ENCODE measurements at places on chromosomes 16 and 17.

DNA sequence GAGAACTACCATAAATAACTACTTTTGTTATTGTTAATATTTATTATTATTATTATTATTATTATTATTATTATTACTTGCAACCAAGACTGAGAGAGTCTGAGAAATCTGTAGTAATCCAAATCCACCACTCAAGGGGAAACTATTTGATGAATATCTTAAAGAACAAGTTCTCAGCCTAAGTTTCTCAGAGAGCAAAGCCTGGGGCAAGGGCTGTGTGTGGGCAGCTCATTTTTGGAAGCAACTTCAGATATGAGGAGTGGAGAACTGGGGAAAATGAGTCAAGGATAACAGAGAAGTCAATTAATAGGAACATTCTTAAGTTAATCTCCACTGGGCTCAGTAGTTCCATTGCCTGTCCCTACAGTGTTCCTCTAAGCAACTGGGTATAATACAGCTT lies 57.1 kb upstream of the KCNJ16 start:
- no peak for DNase-seq

DNA sequence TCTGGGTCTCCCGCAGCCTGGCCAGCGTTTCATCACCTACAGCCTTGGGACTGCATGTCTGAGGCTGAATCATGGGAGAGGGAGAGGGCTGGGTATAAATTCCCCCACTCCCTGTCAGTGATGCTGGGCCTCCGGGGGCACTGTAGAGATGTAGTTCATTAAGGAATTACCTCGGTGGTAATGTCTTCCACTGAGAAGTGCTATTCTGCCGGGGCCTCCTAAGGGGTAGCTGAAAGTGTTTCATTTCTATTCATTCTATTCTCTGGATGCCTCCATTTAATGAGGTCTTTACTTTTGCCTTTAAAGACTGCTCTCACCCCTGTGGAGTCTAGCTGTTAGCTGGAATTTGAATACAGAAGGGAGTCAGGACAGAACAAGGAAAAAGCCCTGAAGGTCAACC lies 116.4 kb upstream of the HS3ST4 start:
- DNase-seq, result no peak

DNA sequence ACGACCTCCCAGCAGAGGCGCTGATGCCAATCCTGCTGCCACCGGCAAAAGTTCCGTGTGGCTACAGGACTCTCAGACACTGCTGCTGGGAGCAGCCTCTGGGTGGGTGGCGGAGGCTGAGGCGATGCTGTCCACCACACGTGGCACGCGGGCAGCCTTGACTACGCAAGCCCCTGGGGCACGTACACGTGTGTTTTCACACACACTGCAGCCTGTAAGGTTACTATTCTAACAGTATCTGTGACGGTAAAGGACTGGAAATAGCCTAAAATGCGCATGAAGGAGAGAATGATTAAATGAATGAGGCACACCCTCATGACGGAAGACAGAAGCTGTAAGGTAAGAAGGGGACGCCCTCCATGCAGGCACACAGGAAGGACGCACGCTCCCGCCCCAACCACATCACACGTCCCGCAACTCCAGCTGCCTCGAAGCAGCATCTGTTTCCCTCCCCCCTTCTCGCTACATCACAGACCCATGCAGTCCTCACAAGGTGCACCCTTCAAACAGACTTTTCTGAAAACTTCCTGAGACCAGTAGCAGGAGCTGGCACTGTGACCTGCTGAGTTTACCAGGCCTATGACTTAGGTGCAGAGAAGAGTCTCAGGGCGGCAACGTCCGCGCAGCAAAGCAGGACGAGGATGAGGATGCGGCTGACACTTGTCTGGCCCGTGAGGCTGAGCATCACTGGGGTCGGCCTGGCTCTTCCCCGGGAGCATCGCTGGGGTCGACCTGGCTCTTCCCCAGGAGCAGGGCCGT lies 28.7 kb upstream of the FASN start:
- peak; percentile 86 for DNase-seq

GRCh38 chr16:50282010-50282538 lies 15.7 kb downstream of the ADCY7 start:
- peak; percentile 73 for DNase-seq

GRCh38 chr16:19833581-19833980 lies 51.1 kb downstream of the GPRC5B start:
- no peak for DNase-seq

- no peak for DNase-seq
Measured at GRCh38 chr17:50146927-50147665, 3.4 kb downstream of the PPP1R9B start.

- no peak for DNase-seq
Measured at GRCh38 chr17:73198201-73198929, 5.5 kb downstream of the COG1 start.

DNA sequence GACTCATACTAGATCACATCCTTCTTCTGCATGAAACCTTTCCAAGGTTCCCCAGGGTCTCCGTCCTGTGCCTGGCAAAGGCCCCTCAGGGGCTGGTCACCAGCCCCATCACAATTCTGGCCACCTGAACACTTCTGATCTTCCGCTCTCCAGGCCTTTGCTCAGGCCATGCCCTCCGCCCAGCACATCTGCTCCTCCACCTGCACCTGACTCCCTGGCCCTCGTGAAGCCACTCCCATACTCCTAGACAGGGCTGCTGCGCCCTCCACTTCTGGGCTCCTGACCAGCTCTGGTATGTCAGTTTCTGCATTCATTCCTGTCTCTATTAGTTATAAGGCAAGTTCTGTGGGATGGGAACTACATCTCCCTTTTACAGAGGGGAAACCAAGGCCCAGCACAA lies 1.9 kb upstream of the MYL11 start:
- DNase-seq, result no peak

GRCh38 chr17:32504166-32504990 lies 17.6 kb downstream of the CDK5R1 start:
- DNase-seq, result no peak

DNA sequence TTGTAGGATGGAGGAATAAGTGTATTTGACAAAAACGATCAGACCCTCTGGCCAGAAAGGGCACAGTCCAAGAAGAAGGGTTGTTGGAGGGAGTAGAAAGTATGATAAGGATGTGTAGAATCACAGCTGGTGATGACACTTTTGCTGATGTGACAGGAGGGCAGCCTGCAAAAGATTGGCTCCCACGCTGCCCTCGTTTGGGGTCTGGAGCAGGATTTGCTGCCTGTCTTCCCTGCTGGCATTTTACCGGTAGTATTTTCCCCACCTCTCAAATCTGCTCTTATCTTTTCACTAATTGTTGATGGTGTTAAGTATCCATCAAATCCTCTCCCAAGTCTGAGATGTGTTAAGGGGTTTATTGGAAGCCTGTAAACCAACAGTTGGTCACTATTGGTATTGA lies 208.8 kb downstream of the CCDC182 start:
- no peak for DNase-seq

DNA sequence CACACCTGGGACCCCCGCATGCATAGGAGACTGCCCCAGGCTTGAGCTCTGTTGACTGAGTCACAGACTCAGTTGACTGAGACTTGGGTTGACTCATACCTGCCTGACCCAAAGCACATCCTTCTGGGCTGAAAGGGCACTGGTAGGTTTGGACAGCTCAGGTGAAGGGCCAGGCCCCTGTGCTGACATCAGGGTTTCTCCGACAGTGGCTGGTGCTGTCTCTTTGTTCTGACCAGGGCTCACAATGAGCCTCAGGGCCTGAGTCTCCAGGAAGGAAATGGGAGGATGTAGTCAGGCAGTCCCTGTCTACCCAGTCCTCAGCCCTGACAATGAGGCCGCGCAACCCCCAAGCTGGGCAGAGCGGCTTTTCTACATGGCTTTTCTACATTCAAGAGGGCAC lies 6.5 kb downstream of the SPNS2 start:
- no peak for DNase-seq

- no peak for DNase-seq
Measured at GRCh38 chr17:1714427-1714979, 4.3 kb upstream of the TLCD2 start.

DNA sequence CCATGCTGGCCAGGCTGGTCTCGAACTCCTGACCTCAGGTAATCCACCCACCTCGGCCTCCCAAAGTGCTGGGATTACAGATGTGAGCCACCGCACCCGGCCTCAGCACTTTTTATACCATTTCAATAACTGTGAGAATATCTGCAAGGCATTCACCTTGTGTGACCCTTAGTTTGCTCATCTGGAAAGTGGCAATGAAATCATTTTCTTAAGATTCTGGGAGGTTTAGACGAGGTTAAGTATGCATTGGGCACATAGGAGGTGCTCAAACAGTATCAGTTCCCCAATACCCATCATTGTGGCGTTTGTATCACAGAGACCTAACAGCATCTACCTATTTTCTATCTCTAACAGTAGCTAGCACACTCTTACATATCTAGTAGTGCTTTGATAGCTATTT lies 481.9 kb upstream of the ERCC4 start:
- DNase-seq, result no peak

DNA sequence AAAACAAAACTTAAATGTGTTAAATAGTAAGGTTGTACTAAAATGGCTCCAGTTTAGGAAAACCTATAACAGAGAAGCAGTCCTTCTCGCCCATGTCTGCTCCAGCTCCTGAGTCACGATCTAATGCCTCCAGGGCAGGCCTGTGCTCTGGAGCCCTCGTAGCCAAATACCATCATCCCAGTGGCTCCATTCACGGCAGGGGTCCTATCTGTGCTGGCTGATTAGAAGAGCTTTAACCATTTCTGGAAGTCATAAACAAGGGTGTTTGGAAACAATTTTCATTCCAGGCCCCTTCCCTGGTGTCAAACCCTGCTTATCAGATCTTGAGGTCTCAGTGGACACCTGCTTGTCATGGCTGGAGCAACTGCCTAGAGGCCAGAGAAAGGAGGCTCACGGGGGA lies 336.9 kb downstream of the SOX9 start:
- no peak for DNase-seq

GRCh38 chr17:39143552-39144093 lies 7.8 kb downstream of the PLXDC1 start:
- no peak for DNase-seq

GRCh38 chr16:2979669-2980226 lies 498 bp downstream of the PKMYT1 start:
- no peak for DNase-seq

DNA sequence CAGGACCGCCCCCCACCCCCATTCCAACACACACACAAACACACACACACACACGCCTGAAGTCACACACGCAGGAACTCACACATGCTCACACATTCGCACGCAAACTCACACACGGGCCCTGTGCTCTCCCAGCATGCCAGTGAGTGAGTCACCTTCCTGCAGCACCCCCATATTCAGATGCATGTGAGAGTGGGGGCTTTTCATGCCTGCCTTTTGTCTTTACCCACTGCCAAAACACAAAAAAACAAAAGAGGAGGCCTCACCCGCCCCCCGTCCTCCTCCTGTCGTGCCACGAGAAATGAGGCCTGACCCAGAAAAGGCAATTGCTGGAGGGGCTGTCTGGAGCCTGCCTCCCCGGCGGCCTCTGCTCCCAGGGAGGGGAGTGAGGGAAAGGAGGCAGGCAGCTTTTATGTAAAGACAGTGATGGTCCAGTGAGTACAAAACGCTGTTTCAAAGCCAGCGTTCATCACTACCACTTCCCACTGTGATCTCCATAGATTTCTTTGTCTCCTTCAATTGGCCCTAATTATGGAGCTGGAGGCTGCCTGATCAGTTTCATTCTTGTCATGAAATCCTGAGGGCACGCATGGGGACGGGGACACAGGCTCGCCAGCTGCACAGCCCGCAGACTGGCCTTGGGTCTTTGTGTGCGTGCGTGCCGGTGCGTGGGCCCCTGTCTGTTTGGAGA lies 29.5 kb upstream of the GSE1 start:
- DNase-seq, result peak; percentile 19

DNA sequence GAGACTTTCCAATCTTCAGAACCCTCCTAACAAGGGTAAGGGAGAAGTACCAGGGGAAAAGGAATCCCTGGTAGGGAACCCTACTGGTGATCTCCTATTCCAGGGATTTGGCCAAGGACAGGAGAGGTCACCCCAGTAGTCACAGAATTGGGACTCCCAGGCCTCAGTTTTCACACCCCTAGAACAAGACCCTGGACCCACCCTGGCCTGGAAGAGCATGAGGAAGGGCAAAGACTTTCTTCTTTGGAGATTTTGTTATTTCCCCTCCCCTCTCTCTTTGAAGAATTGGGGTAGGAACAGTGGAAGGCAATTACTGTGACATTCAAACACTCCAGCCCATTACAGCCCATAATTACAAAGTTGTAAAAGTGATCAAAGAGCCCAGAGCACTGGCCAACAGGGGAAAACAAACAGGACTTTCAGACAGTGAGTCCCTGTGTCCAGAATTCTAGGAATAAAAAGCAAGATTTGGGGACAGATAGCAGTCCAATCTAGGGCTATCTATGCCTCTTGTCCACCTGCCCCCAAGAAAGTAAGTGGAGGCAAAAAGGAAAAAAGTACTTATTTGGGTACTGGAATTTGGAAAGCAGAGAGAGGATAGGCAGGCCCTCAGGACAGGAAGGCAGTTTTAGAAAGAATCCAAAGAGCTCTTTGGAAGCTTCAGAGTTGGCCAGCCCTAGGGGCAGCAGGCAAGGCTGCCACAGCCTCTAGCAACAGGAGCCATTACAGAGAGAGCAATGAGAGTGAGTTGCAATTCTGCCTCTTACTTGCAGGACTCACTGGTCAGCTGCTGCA lies 13.4 kb upstream of the SUPT4H1 start:
- DNase-seq, result no peak

DNA sequence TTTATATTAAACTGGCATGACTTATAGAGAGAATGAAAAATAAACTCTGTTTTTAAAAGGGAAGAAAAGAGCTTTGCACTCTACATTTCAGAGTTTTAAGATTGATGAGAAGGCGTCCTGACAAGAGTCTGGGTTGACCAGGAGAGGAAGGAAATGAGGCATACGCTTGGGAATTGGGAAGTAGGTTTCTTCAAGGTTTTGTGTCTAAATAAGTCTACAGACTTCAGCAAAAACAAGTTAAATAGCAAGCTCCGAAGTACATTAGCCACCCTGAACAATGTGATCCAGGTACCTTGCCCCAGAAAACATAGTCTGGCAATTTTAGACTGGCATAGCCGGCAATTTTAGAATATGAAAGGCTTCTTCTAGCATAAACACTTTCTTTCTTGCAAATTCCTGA lies 28.5 kb upstream of the CCDC182 start:
- DNase-seq, result no peak

DNA sequence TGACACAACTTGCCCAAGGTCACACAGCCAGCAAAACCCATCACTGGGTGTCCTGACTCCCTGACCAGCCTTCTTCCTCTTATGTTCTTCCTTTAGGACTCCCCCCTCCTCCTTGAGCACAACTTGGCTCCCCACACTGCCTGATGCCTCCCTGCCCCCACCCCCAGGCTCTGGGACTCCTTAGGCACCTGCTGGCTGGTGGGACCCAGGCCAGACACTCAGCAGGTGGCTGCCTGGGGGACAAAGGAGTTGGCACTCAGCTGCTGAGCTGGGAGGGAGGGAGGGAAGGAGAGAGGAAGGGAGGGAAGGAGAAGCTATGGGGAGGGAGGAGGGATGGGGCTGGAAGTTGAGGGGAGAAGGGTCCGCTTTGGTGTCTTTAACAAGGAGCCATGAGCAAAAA lies 8.0 kb downstream of the SEZ6 start:
- no peak for DNase-seq

Measured in CD4-positive, alpha-beta T cell treated with Interleukin-4 for 4 hours (primary cell).